ENCODE measurements at places on chromosomes 1 and 21. TPM values are rescaled to one million over a fixed set of nuclear protein-coding genes. Genes with fewer than 3 reads are reported as not detected.

- peak; percentile 91 for DNase-seq
Observed at GRCh38 chr21:34702341-34703170, 33.8 kb downstream of the CLIC6 start.

GRCh38 chr1:158022554-158023312 lies 29.3 kb downstream of the KIRREL1 start:
- DNase-seq: peak; percentile 60

TADA1 gene
- total RNA-seq: 10.6 TPM

ZNF695 gene
- total RNA-seq: 1.3 TPM

Data from fibroblast of villous mesenchyme (primary cell).